ENCODE measurements at places on chromosomes 3 and 15.

DNA sequence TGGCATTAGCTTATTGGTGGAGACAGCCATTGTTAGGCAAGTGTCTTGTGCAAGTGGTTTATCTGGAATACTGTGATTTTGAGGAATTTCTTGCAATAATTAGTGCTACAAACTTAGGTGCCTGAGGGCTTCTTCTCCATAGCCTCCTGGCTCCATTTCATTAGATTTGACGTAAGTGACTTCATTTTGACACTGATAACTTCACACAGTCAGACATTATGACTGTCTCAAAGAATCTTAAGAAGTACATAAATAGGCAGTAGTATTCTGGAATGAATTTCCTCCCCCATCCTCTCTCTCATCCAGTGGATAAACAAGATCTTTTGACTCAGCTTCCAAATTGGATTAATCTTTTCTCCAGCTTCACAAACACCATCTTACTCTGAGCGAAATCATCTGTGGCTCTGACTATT is 19.0 kb downstream of the ARL14 start:
- DNase-seq, result no peak

- DNase-seq, result peak; percentile 44
Measured at GRCh38 chr3:128487813-128488635, 5.0 kb downstream of the GATA2 start.

DNA sequence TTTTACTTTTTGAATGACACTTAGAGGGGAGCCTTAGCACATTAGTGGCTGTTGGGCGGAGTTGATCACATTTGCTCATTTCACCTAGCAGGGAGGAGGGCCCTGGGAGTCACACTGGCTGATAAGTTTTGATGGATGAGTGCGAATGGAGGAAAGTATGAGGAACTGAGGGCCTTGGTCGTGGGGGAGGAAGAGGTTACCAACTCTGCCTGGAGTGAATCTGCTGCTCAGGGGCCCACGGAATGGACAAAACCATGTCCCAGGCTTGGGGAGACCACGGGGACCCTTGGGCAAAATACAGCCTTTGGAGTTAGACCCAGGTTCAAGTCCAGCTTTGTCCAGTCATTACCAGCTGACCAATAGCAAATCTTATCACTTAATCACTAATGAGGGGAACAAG is 5.1 kb upstream of the FLNB start:
- no peak for DNase-seq

- no peak for DNase-seq
Measured at GRCh38 chr3:189334064-189334920, 162.5 kb downstream of the TPRG1 start.

DNA sequence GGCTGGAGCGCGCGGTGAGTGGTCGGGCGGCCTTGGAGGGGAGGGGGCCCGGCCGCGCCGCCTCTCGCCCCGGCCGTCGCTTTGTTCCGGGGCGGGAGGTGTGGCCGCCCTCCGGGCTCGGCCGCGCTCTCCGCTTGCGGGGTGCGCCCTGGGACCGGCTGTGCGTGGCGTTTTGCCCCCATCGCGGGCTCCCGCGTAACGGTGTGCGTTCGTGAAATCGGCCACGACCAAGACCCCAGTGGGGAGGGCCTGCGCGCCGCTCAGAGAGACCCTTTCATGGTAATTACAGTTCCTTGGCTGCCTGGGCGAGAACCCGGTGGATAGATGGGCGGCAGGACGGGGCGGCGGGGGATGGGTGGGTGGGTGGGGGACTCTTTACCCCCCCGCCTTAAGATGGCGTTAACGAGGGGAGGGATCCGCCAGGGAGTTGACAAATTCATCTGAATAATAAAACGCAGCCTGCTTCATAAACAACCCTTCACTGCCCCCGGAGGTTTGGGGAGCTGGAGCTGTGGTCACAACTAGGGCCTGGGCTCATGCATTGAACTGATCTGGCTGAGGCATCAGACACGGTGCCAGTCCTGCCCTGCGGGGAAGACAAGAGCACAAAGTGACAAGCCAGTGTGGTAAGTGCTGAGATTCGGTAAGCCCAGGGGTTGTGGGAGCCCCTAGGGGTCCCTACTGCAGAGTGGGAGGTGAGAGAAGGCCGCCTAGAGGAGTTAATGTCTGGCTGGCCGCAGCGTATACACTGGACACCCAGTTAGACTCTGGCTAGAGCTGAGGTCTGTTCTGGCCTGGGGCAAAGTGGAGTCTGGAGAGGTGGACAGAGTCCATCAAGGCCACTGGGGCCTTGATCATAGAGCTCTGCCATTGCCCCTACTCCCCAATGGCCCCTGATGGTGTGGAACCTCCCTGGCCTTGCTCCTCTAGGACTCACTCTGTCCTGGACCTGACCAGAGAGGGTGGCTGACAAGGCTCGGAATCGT is 668 bp downstream of the MRAS start:
- DNase-seq, result no peak

- DNase-seq, result peak; percentile 29
Measured at GRCh38 chr3:34056181-34056910, 257.9 kb downstream of the PDCD6IP start.

- peak; percentile 37 for DNase-seq
Measured at GRCh38 chr3:132730891-132731580, 8.8 kb upstream of the NPHP3 start.

GRCh38 chr3:9347887-9348286 is 15.0 kb upstream of the THUMPD3 start:
- no peak for DNase-seq

DNA sequence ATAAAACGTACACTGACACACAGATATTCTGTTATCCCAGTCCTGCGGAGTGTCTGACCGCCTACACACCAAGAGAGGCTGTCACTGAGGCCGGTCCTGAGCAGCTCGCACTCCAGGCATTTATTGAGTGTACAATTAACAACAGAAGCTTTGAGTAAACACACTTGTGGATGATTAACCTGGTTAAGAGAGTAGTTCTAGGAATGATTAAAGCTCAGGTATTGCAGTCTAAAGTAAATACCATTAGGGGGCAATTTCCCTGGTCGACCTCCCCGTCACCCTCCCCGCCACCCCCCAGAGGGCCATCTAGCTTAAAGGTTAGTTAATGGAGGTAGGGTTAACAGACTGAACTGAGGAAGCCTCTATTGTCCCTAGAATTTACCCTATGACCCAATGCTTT is 1278.5 kb downstream of the NSUN3 start:
- DNase-seq, result no peak

- DNase-seq, result no peak
Measured at GRCh38 chr3:22939349-22939748, 263.8 kb upstream of the UBE2E2 start.

GRCh38 chr15:42784705-42785104 is 47.8 kb upstream of the CDAN1 start:
- DNase-seq, result no peak

DNA sequence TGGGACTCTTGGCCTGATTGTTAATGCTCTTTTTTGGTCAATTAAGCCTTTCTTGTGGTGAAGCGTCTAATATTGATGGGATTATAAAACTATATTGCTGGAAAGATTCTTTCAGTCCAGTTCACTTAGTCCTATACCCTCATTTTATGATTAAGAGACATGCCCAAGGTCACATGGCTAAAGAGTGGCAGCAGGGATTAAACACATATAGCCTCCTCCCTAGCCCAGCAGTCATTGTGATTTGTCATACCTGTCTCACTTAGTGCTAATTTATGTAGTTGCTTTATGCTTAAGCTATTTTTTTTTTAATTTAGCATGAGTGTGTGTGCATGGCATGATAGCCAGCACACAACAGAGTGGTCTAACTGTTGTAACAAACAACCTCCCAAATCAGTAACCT is 9.5 kb downstream of the PARP14 start:
- DNase-seq, result no peak

- no peak for DNase-seq
Measured at GRCh38 chr15:69403594-69403993, 10.6 kb upstream of the KIF23 start.

DNA sequence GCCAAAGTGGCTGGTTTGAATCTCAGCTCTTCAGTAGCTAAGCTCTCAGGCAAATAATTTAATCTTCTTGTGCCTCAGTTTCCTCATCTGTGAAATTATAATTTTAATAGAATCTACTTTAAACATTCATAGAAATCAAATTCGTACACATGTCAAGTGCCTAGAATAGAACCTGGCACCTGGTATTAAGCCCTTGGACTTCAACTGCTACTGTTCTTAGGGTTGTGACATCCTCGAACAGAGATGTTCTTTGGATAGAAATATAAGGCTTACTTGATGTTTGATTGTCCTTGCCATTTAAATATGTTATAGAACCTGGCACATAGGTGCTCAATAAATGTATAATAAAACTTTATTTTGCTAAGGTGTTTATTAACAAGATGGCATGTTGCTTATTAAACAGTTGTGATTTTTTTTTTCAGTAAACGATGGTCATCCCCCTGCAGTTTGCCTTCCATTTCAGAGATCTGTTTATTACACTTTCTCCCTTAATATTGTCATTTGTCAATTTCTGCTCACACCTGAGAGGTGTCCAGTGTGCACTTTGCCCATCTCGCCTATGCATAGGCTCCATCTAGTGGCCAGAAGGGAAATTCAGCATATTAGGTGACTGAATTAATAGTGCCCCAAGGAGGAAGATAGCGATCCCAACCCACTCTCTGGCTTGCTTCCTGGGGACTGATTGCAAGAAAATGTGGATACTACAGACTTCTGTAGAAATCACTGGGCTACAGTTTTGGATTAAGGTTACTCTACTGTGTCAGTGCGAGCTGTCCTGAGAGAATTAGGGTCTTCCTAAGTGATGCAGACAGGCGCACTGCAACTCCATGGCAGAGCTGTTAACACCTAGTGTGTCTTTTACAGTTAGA is 10.7 kb downstream of the IGF1R start:
- DNase-seq, result peak; percentile 34

- no peak for DNase-seq
Measured at GRCh38 chr15:43748376-43748775, 2.1 kb downstream of the PDIA3 start.

DNA sequence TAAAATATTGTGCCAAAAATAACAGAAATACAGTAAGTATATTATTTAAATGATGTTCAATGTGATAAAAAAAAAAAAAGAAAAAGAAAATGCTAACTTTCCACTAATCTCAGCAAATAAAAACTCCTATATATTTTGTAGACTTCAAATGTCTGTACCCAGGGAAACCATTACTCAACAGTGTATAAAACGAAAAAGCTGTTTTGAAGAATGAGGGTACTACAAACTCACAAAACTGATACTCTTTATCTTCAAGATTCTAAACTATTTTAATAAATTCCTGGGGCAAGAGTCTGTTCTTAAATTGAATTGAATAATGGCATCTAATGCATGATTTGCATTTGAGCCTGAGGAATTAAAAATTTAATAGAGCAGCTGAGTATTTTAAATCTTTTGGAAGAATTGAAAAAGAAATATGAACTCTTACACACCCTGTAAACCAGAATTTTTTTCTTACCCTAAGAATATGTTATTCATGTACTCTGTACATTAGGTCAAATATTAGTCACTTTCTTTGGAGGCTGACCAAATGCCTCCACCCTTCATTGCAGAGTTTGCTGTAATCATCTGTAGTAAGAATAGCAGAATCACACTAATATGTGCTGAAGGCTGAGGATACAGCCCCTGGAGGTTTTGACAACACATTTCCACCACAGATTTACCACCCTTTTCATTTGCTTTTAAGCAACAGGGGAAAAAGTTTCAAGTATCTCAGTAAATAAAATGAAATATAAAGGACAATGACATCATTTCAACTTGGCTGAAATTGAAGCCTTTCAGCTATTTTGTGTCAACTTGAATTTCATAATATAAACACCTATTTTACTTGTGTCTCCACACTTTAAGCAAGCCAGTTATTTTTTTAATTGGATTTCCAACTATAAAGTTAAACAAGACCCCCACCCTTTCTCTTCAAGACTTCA is 79.7 kb downstream of the FBN1 start:
- no peak for DNase-seq

GRCh38 chr3:116388867-116389385 is 56.4 kb downstream of the LSAMP start:
- no peak for DNase-seq

DNA sequence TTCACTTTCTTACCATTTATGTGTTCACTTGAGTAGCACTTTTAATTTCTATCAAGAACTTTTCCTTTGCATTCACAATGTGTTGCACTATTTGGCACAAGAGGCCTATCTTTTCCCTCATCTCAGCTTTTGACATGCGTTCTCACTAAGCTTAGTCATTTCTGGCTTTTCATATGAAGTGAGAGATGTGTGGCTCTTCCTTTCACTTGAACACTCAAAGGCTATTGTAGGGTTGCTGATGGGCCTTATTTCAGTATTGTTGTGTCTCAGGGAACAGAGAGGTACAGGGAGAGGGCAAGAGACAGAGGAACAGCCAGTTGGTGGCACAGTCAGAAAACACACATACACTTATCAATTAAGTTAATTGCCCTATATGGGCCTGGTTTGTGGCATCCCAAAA is 127.4 kb upstream of the MLF1 start:
- no peak for DNase-seq

- DNase-seq, result no peak
Measured at GRCh38 chr3:43644443-43644842, 22.6 kb upstream of the ANO10 start.

DNA sequence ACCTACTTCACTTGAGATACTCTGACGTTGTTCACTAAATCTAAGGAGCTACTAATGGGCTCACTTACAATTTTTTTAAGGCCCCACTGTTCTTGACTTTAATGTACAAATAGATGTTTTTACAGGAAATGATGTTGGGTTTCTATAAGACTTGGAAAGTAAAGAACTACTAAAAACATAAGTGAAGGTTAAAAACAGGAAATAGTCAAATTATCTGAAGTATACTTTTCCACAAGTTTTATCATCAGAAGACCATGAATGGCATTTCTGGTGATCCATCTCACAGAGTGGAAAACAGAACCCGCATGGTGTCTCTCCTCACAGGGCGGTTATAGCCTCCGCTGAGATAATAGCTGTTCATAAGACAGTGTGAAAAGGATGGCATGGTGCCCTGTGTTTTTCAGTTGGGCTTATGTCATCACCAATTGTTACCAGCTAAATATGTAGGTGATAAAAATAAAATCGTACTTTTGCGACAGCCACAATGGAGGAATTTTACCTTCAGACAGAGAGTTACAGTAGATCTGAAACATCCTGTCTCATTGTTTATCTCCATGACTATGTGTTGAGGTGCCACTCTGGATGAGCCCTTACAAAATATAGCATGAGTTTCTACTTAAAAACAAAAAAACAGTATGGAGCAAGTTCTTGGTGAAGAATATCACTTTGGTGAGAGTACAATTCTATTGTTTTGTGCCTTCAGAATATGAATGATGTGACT is 462.4 kb downstream of the RAP2B start:
- DNase-seq, result no peak

- no peak for DNase-seq
Measured at GRCh38 chr3:38027466-38028465, 1.7 kb downstream of the PLCD1 start.

DNA sequence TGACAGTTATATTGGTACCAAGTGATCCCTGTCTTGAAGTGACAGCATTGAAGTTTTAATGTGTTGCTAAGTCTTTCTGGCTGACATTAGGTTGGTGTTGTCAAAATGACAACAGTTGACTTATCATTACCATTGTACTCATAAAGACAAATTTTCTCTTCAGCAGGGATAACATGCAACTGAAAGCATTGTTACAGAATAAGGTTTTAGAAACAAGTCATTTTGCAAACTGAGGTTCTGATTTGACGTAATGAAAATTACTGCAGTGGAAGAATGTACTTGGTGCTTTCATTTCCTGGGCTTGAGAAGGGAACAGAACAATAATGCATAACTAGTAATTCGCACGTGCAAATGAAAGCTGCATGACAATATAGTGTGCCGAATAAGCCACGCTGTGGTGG is 75.1 kb downstream of the MOBP start:
- no peak for DNase-seq
